ENCODE measurements at places on chromosomes 12 and 14. TPM values are rescaled to one million over a fixed set of nuclear protein-coding genes. Genes with fewer than 3 reads are reported as not detected.

The SCN8A gene
- total RNA-seq = 0.34 TPM

The KLRC2 gene
- total RNA-seq = not detected

The OS9 gene
- total RNA-seq = 171 TPM

The CLEC1B gene
- not detected for total RNA-seq

The PPP2R5E gene
- 37.5 TPM for total RNA-seq

All from naive thymus-derived CD4-positive, alpha-beta T cell (primary cell).